ENCODE measurements at places on chromosomes 2 and 18.

- no peak overlapping the region for H3K4me3 ChIP-seq
- no peaks in the 10 kb centered on the region for H3K27me3 ChIP-seq
- no peaks in the 10 kb centered on the region for H3K4me1 ChIP-seq
- DNase-seq, result no peak
These were observed 177.8 kb downstream of the KIAA1328 start for GRCh38 chr18:37006742-37007141.

- H3K4me1 ChIP-seq, result peaks cover 19% of the 10 kb centered on the region
- DNase-seq, result no peak
- H3K4me3 ChIP-seq, result no peak overlapping the region
- H3K27ac ChIP-seq, result no peak overlapping the region
- H3K27me3 ChIP-seq, result peaks cover 1% of the 10 kb centered on the region
These were observed 44.4 kb downstream of the EXOC6B start for GRCh38 chr2:72781480-72781879.

DNA sequence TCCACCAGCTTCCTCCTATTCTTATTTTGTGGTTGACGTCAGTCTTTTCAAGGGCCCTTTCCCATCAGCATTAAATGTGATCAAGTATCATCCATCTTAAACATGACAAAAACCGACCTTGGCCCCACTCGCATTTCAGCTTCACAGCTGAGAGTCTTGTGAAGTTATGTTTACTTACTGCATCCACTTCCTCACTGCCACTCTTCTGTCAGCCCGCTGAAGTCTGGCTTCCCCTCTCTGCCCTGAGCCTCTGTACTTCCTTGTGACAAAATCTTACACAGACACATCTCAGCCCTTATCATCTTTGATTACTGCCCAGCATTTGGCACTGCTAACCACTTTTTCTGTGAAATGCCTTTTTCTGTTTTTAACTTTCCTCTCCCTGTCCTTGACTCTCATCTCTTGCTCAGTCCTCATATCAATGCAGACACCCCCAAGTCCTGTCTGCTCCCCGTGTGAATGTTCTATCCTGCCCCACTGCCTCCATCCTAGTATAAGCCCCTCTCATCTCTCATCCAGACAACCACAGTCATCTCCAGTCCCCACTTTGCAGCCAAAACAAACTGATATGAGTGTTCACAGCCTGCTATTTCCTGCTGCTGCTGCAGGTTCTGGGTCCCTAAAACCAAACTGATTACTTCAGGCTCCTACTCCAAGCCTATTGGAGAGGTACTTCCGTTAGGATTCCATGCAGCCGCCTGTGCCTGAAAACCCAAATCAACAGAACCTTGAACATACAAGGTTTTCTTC, 31.4 kb downstream of the FOSL2 start:
- H3K36me3 ChIP-seq, result no peaks in the 10 kb centered on the region
- peak overlapping the region; percentile 16 for H3K27ac ChIP-seq
- peaks cover 4% of the 10 kb centered on the region for H3K27me3 ChIP-seq
- no peak overlapping the region for H3K4me3 ChIP-seq
- no peak for DNase-seq

DNA sequence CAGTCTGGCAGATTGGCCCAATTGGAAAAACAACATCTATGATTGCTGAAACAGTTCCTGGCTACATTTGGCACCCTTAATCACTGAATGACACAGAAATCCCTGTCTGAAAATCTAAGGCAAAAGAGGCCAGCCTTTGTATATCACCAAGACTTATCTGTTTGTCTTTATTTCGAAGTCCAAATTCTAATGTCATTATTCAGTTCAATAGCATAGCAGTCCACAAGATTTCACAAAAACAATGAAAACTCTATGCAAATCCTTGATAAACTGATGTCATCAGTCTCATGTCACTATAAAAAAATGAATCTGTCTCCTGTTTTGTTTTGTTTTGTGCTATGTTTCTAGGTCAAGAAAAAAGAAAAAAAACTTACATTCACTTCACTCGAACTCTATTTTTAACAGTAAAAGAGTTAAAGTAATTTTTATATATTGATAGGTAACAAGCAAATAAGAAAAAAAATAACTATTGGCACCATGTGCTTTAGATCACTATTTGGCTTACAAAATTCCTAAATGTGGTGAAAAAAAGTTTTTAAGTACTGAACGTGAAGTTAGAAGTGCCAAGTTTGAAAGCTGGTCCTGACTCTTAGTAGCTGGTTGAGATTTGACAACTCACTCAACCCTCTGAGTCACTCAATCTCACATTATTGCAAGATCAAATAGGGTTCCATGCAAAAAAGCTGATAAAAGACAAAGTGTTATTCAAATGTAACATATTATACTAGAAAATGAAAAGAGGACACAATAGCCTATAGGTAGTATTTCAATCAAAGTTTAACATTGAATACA, 359.3 kb downstream of the IRS1 start:
- no peaks in the 10 kb centered on the region for H3K4me1 ChIP-seq
- DNase-seq, result no peak
- no peak overlapping the region for H3K4me3 ChIP-seq
- no peak overlapping the region for H3K27ac ChIP-seq

DNA sequence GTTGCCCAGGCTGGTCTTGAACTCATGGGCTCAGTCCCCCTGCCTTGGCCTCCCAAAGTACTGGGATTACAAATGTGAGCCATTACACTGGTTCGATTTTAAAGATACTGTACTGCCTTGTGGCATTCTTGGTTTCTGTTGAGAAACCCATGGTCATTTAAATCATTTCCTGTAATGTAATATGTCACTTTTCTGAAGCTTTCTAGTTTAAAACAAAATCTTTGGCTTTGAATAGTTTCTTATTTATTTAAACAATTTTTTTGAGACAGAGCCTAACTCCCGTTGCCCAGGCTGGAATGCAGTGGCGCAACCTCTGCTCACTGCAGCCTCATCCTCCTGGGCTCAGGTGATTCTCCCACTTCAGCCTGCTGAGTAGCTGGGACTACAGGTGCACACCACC, 8.9 kb downstream of the ZNF512 start:
- peaks cover 36% of the 10 kb centered on the region for H3K36me3 ChIP-seq
- H3K4me3 ChIP-seq, result no peak overlapping the region
- no peak for DNase-seq
- H3K4me1 ChIP-seq, result no peaks in the 10 kb centered on the region

DNA sequence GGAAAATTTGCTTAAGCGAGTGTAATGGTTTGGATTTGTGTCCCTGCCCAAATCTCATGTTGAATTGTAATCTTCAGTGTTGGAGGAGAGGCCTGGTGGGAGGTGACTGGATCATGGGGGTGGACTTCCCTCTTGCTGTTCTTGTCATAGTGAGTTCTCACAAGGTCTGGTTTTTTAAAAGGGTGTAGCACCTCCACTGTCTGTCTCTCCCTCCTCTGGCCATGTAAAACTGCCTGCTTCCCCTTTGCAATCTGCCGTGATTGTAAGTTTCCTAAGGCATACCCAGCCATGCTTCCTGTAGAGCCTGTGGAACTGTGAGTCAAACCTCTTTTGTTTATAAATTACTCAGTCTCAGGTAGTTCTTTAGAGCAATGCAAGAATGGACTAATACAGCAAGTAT, 6.6 kb downstream of the YIPF4 start:
- peak overlapping the region; percentile 67 for H3K27ac ChIP-seq
- no peak overlapping the region for H3K4me3 ChIP-seq
- no peaks in the 10 kb centered on the region for H3K27me3 ChIP-seq
- peaks cover 20% of the 10 kb centered on the region for H3K36me3 ChIP-seq
- H3K4me1 ChIP-seq, result peaks cover 14% of the 10 kb centered on the region
- no peak for DNase-seq

GRCh38 chr18:45066210-45066609, 385.5 kb downstream of the SETBP1 start:
- H3K4me1 ChIP-seq, result peaks cover 5% of the 10 kb centered on the region
- peaks cover 46% of the 10 kb centered on the region for H3K36me3 ChIP-seq
- no peak overlapping the region for H3K27ac ChIP-seq

GRCh38 chr2:85226783-85227182, 93.6 kb downstream of the TCF7L1 start:
- peaks cover 16% of the 10 kb centered on the region for H3K27me3 ChIP-seq
- no peak for DNase-seq
- H3K4me3 ChIP-seq, result no peak overlapping the region
- no peak overlapping the region for H3K27ac ChIP-seq
- peaks cover 26% of the 10 kb centered on the region for H3K4me1 ChIP-seq

GRCh38 chr2:160241251-160242137, 41.4 kb upstream of the ITGB6 start:
- DNase-seq, result no peak
- H3K27me3 ChIP-seq, result peaks cover 4% of the 10 kb centered on the region
- no peaks in the 10 kb centered on the region for H3K36me3 ChIP-seq

GRCh38 chr2:129006135-129006886, 687.6 kb upstream of the HS6ST1 start:
- H3K36me3 ChIP-seq, result no peaks in the 10 kb centered on the region
- H3K4me1 ChIP-seq, result no peaks in the 10 kb centered on the region
- no peak overlapping the region for H3K4me3 ChIP-seq
- peaks cover 6% of the 10 kb centered on the region for H3K27me3 ChIP-seq

GRCh38 chr2:59684116-59684770, 869.2 kb downstream of the BCL11A start:
- no peaks in the 10 kb centered on the region for H3K36me3 ChIP-seq
- DNase-seq, result no peak
- no peaks in the 10 kb centered on the region for H3K4me1 ChIP-seq
- no peaks in the 10 kb centered on the region for H3K27me3 ChIP-seq
- H3K27ac ChIP-seq, result no peak overlapping the region

- peaks cover 63% of the 10 kb centered on the region for H3K36me3 ChIP-seq
- H3K27me3 ChIP-seq, result peaks cover 2% of the 10 kb centered on the region
- H3K4me1 ChIP-seq, result no peaks in the 10 kb centered on the region
- no peak overlapping the region for H3K27ac ChIP-seq
- DNase-seq, result no peak
These were observed 225.6 kb downstream of the HDAC4 start for GRCh38 chr2:239175181-239175580.

GRCh38 chr2:167675906-167676305, 571.5 kb downstream of the STK39 start:
- H3K27me3 ChIP-seq, result no peaks in the 10 kb centered on the region
- no peak overlapping the region for H3K4me3 ChIP-seq
- no peak for DNase-seq
- no peak overlapping the region for H3K27ac ChIP-seq
- H3K36me3 ChIP-seq, result no peaks in the 10 kb centered on the region
